Muscle of arm (tissue), 14 donors: ENCODE measurements at places on chromosomes 5 and 9.

DNA sequence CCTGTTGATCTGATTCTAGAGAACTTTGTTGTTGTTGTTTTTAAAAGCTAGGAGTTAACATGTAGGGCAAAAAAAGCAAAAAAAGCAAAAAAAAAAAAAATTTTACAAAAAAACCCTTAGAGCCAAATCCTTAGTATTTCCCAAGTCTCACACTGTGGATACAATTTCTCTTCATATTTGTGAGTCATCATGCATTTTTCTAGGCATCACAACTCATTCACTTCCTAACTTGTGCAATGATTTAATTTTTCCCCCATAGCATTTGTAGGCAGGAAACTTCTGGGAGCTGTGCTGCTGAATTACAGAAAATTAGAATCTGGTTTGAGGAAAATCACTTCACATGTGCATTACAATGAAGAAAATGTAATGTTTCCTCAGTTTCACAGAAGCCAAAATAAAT is 91.9 kb downstream of the MARCHF3 start:
- DNase-seq = no peak

DNA sequence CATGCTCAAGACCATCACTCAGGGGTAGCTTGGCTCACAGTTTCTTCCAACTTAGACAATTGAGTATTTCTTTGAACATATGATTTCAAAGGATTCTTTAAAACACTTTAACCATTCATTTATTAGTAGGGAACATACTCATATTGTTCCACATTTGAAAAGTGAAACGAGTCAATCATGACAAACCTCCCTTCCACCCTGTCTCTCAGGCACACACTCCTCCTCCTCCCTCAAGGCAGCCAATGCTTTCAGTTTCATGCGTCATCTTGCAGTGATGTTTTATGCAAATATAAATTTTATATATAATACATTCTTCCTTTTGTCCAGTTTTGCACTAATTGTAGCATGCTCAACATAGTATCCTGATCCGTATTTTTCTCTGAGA is 126.0 kb upstream of the BOD1 start:
- DNase-seq = no peak

DNA sequence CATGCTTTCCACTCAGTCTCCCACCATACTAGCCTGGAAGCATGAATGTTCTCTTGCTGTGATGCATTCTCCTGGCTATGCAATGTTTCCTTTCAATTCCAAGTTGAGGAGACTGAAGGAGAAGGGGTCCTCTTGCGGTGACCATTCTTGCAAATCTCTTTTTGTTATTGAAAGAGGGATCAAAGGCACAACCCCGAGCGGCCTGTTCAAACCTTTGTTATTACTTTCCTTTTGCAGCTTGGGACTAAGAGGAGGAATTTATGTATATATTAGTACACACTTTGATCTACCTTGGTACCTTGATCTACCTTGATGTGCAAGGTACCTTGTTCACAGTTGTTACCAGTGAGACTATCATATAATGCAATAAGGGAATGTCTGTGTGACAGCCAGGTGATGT is 147.3 kb downstream of the KCTD16 start:
- no peak for DNase-seq

DNA sequence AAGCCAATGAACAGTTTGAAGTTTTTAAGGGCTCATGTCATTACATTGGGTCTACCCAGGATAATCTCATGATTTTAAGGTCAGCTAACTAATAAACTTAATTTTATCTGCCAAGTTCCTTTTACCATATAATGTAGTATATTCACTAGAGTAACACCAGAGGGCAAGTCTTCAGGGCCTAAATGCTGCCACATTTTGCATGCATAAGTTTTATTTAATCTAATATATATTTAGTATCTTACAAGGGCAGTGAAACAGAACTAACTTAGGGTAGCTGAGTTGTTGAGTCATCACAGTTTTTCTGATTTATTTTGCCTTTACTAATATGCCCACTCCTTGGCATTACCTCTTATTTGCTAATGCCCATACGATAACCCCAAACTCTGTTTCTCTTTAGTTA is 8.1 kb upstream of the APC start:
- DNase-seq = no peak

- no peak for DNase-seq
Observed at GRCh38 chr5:5675511-5675910, 253.0 kb downstream of the ICE1 start.

DNA sequence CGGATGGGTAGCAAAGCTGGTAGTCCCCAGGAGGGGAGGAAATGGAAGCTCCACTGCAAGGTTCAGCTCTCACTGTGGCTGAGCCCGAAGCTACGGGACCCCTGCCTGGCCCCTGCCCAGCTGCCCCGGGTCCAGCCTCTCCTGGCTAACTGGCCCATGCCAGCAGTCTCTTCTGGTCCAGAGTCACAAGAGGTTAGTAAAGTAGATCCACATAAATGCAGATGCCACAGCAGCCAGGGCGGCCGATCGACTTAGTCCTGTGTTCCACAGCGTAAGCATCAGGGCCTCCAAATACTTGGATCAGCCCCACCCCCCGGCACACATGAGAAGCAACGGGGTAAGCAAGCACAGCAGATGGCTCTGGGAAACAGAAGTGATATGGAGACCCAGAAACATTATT is 42.1 kb downstream of the MRPL36 start:
- no peak for DNase-seq

DNA sequence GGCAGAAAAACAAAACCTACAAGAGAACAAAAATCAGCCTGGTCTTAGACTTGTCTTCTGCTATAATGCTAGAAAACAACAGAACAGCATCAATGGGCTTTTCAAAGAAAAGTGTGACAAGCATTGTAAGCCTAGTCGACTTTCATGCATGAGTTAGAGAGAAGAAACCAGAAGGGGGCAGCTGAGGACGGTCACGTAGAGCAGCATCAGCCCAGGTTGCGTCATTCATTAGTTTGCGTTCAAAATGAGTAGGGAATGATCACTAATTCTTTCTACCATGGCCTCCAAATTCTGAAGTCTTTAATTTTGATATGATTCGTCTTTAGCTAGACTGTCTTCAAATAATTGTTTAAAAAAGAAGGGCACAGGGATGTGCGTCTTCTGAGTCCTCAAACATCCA is 4.7 kb upstream of the ISCA1 start:
- DNase-seq = no peak

- DNase-seq = no peak
Observed at GRCh38 chr9:16579872-16580432, 290.5 kb downstream of the BNC2 start.

DNA sequence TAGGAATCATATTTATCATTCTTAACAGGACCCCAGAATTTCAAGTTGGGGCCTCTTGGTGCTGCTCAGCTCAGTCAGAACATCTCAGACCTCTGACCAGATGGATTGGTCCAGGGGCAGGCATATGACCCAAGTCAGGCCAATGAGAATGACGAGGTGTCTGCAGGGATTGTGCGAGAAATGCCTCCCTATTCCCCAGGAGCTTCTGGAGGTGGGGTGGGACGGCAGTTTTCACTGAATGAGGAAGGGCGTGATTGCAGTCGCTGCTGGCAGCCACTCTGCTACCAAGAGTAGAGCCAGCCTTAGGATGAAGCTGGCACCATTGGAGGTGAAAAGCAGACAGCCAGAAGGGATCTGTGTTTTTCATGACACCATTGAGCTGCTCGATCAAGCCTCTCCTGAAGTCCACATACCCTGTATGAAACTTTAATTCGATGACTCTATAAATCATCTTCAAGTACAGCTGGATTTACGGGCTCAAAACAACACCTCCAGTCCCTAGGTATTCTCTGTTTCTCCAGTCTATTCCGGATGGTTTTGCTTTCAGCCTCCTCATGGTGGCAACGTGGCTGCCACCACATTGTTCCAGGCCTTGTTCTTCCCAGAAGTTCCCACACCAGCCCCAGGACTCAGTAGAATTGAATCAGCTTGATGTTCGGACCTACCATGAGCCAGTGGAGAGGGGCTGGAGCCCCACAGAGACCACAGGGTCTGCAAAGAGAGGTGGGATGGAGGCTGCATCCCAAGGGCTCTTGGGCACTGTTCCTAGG is 70.2 kb upstream of the ADAMTS2 start:
- DNase-seq = no peak

DNA sequence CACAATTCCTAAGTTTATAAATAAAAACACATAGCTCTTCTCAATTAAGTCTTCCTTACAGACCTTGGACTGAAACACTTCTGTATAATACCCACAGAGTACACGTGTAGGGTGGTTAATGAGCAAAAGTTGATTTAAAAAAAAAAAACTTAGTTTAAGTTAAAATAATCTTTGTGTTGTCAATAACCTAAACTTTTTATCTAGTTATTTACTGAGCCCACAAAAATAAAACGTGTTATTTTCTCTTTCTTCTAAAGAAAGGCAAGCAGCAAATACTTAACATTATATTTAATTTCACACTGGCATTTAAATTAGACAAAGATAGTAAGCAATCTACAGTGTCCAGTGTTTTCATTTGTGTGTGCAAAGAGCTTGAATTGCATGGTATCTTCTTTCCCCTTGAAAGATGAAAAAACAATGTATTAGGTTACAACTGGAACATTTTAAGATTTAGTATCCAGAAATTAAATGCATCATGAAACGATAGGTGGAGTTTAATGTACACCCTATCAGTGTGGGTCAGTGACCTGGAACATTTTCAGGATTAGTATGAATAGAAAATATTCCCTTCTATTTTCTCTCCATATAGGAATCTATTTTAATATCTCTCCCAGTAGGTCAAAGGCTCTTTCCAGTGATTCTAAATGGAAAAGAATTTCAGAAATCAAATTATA is 1014.8 kb downstream of the NR2F1-AS1 start:
- no peak for DNase-seq

DNA sequence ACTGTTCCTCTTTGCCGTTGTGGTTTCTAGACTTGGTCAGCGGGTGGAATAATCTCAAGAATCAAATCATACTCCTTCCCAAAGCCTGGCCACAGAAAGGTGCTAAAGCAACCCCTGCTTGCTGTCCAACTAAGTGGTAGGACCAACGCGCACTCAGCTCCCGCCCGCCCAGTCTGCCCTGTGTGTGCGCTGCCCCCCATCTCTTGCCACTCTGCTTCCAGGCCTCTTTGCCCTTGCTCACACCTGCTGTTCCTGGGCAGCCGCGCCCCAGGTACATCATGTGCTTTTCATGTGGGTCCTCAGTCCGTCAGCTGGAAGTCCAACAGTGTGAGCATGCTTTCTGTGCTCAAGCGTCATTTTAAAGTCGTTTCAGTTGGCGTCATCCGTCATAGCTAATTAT is 65.5 kb downstream of the SYK start:
- no peak for DNase-seq

GRCh38 chr9:69122549-69123141 is 51.4 kb upstream of the TJP2 start:
- DNase-seq = peak; percentile 27

- no peak for DNase-seq
Observed at GRCh38 chr9:112861638-112862555, 28.8 kb downstream of the SLC46A2 start.

- no peak for DNase-seq
Observed at GRCh38 chr5:151036556-151036955, 16.2 kb downstream of the GPX3 start.

DNA sequence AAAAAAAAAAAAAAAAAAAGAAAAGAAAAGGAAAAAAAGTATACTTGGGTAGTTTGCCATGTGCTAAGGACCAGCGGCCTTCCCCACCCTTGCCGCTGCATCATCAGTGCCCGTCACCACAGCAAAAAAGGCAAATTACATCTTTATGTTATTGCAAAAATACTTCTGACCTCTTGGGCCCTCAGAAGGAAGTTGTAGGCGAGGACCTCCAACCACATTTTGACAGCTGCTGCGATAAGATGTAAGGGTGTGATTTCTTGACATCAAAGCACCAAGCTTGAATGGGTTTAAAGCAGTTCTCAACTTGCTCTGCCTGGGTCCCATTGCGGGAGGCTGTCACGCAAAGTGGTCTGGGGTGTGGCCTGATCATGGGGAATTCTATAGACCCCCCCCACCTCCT is 39.2 kb downstream of the DMRT1 start:
- no peak for DNase-seq

- DNase-seq = peak; percentile 18
Observed at GRCh38 chr9:133057006-133057405, 4.8 kb upstream of the CEL start.

GRCh38 chr9:95343725-95344287 is 26.3 kb upstream of the FANCC start:
- DNase-seq = no peak

DNA sequence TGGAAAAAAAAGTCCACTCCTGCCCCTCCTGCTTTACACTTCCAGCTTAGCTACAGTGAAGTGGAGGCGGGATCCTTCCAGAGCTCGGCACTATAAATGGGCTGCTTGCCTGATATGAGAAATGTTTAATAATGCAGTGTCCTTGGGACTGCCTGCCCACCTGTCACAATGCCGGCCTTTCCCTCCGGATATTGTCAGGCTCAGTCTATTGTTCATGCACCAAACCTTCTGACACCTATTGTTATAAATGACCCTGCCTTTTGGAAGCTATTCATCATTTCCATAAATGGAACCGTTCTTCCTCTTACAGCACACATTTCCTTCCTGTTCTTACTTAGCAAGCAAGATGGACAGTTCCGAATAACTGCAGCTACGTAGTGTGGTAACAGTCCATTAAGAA is 146.3 kb downstream of the DMAC1 start:
- no peak for DNase-seq

- no peak for DNase-seq
Observed at GRCh38 chr5:96616801-96617200, 45.4 kb upstream of the CAST start.

DNA sequence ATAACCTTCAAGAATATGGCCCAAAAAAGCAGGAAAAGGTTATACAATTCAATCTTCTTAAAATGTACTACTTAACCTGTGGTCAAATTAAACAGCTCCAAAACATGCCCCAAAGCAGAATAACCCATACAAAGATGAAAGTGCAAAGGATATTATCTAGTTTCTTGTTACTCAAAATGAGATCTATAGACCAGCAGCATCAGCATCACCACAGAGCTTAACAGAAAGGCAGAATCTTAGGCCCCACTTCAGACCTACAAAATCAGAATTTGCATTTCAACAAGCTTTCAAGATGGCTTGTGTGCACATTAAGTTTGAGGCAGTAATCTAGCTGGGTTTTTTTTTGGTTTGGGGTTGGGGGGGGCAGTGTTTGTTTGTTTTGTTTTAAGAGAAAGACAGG is 54.0 kb downstream of the SCAI start:
- no peak for DNase-seq

GRCh38 chr5:68303038-68303738 is 87.6 kb downstream of the PIK3R1 start:
- DNase-seq = no peak

GRCh38 chr9:115838417-115838816 is 315.2 kb upstream of the PAPPA start:
- no peak for DNase-seq

DNA sequence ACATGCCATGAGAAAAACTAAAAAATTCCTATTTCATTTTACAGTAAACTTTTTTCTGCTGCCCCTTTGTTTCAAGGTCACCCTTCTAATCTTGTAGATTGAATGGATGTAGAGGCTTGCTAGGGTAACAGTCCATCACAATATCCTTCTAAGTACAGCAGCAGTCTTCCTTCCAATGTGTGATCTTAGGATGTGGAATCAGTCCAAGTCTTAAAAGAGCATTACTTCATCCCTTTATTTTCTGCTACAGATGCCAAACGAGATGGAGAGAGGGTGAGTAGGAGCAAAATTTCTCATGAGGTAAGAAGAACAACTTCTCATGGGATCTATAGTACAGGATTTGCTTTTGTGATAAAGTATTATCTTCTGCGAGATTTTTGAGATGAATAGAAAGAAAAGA is 704 bp upstream of the IL33 start:
- peak; percentile 34 for DNase-seq

GRCh38 chr9:92500725-92501124 is 18.4 kb upstream of the ASPN start:
- no peak for DNase-seq
